ENCODE measurements at places on chromosomes 13 and 19.

DNA sequence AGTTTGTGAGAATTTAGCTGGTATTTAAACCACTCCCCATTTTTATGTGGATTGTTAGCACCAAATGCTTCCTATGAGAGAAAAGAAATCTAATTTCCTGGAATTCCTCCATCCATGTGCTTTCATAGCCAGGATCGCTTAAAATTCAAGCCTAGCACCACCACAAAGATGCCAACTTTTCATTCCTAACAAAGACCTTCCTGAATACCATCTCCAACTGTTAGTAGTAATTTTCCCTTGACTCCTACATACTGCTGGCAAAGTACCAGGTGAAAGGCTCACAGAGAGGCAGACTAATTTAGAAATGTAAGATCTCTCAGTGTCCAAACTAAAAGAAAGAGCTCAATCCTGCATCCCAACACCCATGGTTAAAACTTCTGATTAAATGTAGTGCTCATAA, 386.3 kb downstream of the KCTD12 start:
- no peak for DNase-seq

DNA sequence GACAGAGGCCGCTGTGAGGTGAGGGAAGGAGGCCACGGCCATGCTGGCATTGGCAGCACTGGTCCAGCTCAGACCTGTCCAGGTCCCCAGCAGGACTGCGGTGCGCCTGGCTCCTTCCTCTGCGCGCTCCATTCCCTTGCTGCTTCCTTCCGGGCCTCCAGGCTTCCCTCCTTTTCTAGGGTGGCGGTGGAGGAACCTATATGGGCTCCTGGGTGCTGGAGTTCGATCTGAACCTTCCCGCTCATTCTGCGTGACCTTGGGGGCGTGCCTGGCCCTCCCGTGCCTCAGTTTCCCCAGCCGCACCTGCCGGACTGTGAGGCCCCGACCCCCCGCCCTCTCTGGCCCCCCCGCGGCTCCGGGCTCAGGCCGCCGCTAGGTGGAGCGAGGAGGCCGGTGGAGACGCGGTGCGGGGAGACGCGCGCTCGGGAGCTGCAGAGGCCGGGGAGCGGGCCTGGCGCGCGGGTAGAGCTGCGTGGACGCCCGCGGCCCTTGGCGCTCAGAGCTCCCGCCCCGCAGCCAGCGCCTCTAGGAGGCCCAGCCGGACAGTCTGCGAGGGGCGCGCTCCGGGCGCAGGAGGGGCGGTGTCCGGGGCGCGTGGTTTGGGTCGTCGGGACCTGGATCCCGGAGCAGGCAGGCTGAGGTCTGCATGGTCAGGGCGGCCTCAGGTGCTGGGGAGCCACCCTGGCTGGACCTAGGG, 29.9 kb downstream of the EFNA2 start:
- peak; percentile 55 for DNase-seq

DNA sequence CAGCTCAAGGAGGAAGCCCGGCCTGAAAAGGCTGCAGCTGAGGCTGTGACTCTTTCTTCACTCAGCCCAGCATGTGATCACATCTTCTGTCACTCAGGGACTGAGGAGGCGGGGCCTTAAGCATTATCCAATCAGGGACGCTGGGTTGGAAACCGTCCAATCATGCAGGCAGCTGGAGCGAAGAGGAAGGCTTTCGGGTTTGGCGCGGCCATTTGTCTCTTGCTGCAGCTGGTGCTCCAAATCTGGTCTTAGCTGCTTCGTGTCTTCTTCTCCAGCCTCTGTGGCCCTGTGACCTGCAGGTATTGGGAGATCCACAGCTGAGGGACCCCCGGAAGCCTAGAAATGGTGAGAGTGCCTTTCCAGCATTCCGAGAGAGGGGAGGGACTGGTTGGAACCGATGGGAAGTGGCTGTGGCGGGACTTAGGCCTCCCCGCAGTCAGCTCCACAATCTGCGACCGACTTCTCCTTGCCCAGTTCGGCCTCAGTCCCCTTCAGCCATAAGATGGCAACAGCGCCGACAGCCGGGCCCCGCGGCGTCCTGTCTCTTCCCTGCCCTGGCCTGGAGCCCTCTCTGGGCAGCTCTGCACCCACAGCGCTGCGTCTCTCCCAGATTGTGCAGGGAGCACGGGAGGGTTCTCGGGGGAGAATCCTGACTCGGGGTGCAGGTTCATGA, at the start of gene ZNF90:
Gene ZNF90 (plus strand): TSS at position 210 of the 673 bp plus-strand sequence. CDS start 133 bp downstream, at position 343.
- peak; percentile 87 for DNase-seq

DNA sequence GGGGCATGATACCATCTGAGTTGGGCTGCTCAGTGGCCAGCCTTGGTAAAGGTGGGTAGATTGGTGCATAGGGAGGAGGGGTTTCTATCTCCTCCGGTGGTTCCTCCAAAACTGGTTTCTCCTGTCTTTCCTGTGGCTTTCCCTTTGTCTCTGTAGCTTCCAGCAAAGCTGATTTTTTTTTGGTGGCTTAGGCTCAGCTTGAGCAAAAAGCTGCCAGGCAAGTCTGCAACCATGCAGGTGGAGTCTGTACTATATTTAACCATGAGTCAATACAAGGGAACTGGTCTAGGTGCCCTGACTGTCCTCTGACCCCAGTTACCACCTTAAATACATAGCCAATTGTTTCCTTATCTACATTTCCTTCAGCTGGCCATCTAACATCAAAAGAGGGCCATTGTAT, 64.0 kb upstream of the ZNF681 start:
- DNase-seq: no peak

GRCh38 chr13:99813336-99814095, 158.1 kb downstream of the ZIC5 start:
- DNase-seq: no peak

GRCh38 chr13:95245071-95245470, 56.2 kb downstream of the ABCC4 start:
- no peak for DNase-seq

- DNase-seq: peak; percentile 34
These were observed 10.8 kb downstream of the F2RL3 start for GRCh38 chr19:16899566-16900075.

DNA sequence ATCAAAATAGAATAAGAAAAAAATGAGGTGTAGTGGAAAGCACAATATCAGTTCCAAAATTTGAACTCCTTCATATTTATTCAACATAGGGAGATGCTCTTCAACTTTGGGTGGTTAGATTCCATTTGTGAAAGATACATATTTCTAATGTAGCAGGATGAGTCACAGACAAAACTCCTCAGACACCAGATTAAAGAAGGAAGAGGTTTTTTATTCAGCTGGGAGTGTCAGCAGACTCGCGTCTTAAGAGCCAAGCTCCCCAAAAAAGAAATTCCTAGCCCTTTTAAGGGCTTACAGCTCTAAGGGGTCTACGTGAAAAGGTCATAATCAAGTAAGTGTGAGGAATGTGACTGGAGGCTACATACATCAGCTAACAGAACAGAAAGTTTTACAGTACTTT, 6.8 kb upstream of the ZNF765 start:
- DNase-seq: no peak

- DNase-seq: no peak
These were observed 5.7 kb downstream of the ACTN4 start for GRCh38 chr19:38653028-38653571.

- no peak for DNase-seq
These were observed 31.6 kb downstream of the AP1M1 start for GRCh38 chr19:16229322-16229641.

GRCh38 chr13:95535243-95535642, 17.3 kb upstream of the CLDN10 start:
- no peak for DNase-seq

GRCh38 chr13:33355201-33355895, 69.8 kb upstream of the STARD13 start:
- DNase-seq: no peak

GRCh38 chr19:5623397-5624017, 624 bp downstream of the SAFB start:
- DNase-seq: peak; percentile 22

DNA sequence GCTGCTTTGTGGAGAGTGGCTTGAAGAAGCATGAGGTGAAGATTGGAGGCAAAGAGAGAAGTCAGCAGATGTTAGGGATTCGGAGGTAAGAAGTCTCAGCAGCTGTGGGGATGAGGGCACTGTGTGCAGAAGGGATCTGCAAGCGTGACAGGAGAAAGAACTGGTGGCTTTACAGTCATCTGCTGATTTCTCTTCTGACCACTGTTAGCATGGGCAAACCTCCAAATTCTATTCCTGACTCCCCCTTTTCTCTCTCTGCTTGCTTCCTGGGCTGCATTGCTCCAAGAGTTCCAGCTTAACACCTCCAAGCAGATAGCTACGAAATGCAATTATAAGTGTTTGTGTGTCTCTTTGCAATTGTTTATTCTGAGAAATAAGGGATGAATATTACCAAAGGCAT, 159.6 kb downstream of the GGACT start:
- DNase-seq: no peak

GRCh38 chr19:55690769-55691545, 15.9 kb downstream of the EPN1 start:
- no peak for DNase-seq

GRCh38 chr19:35120492-35120891, 4.9 kb downstream of the FXYD3 start:
- no peak for DNase-seq

GRCh38 chr19:2355168-2356035, 4.7 kb upstream of the TMPRSS9 start:
- DNase-seq: no peak

- no peak for DNase-seq
These were observed 1.7 kb upstream of the DNAJB1 start for GRCh38 chr19:14519860-14520407.

GRCh38 chr19:22882797-22883196, 50.7 kb downstream of the ZNF723 start:
- no peak for DNase-seq

- DNase-seq: no peak
These were observed 1.8 kb upstream of the TMEM272 start for GRCh38 chr13:51846756-51847155.

- no peak for DNase-seq
These were observed 29.0 kb upstream of the CXCL17 start for GRCh38 chr19:42471554-42472249.

GRCh38 chr19:40661616-40662015, 28.8 kb downstream of the NUMBL start:
- no peak for DNase-seq

DNA sequence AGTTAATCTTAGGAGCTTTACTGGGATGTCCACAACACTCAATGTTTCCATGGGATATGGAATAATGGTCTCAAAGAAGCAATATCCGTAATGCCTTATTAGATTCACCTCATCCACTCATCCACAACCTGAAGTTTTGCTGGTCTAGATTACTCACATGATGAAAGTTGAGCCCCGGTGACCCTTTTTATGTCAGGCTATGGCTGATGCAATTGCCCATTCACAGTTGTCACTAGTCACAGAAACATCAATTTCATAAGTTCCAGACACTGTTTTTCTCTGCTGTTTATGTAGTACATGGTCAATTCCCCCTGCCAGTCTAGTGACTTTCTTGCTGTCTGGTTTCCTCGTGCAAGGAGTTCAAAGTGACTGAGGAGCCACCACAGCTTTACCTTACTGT, 491.2 kb upstream of the ATXN8OS start:
- no peak for DNase-seq

GRCh38 chr19:8663920-8664670, 33.7 kb downstream of the NFILZ start:
- DNase-seq: peak; percentile 35

DNA sequence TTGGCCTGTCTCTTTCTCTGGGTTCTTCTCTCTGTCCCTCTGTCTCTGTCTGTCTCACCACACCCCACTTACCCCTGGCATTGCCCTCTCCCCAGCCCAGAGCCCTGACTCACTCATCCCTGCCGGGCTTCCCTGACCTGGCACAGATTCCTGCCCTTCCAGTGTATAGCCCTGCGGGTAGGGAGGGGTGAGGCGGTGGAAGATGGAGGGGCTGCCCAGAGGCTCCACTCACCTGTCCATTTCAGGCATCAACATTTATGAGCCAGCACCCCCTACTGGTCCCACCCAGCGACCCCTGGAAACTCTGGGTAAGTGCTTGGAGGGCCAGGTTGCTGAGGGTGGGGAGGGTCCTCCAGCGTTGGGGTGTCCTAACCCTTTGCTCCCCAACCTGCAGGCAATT, 1.0 kb downstream of the NCCRP1 start:
- no peak for DNase-seq

GRCh38 chr13:114071410-114071809, 61.0 kb downstream of the RASA3 start:
- DNase-seq: no peak

DNA sequence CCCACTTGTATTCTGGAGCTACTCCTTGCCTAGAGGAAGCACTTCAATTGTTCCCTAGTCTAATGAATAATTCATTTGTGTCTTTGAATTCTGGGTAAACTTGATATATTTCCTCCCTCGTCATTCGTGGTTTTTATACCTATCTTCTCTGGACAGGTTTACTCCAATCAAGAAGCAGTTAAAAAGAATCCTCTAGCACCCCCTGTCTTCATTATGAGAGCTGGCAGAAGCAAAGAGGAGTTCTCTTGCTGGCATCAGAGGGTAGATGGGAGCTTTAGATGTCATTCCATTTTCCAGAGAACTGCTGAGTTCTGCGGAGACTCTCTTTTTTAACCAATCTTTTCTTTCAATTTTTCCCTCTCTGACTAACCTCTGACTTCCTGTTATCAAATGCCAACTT, 627.7 kb downstream of the FGF9 start:
- no peak for DNase-seq

DNA sequence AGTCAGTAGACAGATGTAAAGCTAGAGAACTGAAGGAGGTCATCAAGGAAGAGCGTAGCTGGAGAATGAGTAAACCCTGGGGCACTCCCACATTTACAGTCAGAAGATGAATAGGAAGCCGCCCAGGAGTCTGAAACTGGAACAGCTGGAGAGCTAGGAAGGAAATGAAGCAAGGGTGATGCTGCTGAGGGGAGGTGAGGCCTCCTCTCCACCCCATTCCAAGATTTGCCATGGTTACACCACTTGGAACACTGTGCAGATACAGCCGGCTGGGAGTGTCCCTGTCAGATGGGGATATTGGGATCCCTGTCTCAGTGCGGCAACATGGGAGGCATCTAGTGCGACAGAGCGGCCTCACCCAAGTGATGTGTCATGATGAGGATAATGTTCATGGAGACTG, 51.8 kb upstream of the GPI start:
- DNase-seq: no peak

DNA sequence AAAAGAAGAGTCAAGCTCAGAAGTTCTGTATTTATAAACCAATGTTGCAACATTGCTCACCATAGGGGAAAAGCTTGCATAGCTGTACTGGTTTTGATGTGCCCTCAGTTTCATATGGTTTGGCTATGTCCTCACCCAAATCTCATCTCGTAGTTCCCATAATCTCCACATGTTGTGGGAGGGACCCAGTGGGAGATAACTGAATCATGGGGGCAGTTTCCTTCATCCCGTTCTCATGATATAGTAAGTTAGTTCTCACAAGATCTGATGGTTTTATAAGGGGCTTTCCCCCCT, 73.9 kb downstream of the TNFRSF19 start:
- DNase-seq: no peak

DNA sequence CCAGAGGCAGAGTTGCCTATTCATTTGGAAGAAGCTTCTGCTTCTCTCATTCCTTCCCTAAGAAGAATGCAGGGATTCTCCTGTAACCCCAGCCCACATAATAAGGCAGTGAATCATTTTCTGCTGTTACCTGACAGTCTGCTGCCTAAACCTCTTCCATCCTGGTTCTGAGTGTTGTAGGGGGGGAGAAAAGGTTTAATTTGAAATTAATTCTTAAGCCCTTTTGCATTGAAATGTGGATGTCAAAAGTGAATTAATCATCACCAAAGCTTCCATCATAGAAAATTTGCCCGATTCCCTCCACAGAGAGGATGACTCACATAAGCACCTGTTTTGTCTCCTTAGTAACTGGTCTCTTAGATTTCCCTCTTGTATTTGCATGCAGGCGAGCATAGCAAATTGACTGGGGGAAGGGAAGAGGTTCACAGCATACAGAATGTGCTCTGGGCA, 146.7 kb upstream of the FNDC3A start:
- DNase-seq: no peak
